ENCODE measurements at places on chromosomes 1 and 21.

DNA sequence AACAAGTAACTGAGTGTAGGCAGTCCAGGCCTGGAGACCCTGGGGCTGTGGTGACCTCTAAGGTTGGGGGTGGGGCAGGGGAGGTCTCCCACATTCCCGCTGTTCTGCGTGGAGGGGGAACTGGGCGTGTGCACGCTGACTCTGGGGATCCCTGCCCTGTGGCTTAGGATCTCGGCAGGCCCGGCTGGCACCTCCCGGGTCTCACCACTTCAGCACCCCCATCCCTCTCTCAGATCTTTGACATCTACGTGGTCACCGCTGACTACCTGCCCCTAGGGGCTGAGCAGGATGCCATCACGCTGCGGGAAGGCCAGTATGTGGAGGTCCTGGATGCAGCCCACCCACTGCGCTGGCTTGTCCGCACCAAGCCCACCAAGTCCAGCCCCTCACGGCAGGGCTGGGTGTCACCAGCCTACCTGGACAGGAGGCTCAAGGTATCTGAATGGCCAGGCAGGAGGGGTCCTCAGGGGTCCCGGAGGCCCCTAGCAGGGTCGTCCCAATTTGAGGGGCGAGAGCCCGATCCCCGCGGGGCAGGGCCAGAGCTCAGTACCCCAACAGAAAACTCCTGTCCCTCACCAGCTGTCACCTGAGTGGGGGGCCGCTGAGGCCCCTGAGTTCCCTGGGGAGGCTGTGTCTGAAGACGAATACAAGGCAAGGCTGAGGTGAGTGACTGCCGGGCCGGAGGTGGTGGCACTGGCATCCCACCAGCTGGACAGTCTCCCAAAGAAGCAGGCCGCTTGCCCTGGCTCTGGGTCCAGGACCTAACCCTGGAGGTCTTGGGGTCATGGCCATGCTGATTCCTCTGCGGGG is 68.7 kb downstream of the TRIM11 start:
- DNase-seq = no peak

GRCh38 chr1:941588-942383 is 17.3 kb downstream of the NOC2L start:
- DNase-seq = no peak

- no peak for DNase-seq
Observed at GRCh38 chr1:182111496-182111895, 50.0 kb upstream of the ZNF648 start.

DNA sequence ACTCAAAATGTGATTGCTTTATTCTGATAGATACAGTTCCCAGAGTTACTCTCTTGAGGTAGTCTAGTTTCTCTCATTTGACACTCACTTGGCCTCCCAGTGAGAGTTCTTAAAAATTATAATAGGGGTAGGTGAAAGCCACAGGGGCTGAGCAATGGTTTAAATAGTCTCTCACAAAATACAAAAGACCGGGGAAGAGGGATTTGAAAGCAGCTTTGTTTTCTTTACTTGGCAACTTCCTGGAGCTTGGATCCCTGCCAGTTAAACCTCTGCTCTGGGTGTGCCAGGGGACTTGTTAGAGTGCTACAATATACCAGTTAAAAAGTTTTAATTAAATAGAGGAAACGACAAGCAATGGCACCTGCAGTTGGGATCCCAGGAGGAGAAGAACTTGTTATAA is 31.7 kb downstream of the OR13G1 start:
- no peak for DNase-seq

DNA sequence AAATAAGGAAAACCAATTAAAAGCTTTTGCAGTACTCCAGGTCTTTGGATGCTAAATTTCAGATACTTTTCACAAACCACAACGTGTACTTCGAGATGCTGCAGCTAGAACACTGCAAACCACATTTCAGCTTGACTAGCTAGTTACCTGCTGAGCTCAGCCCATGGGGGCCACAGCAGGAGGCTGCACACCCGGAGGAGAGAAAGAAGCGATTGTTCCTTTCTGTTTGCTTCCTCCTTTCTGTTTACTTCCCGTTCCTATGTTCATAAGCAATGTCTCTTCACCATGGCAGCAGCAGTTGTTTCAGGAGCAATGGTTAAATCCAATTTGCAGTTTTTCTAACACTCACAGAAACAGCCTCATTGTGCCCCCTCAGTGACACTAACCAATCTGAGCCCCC is 225.6 kb upstream of the FGGY start:
- DNase-seq = no peak

- DNase-seq = no peak
Observed at GRCh38 chr1:230188826-230189225, 121.8 kb downstream of the GALNT2 start.

GRCh38 chr1:109789551-109790180 is 25.9 kb upstream of the EPS8L3 start:
- DNase-seq = no peak

- DNase-seq = no peak
Observed at GRCh38 chr1:86616871-86617270, 70.0 kb downstream of the CLCA4 start.

DNA sequence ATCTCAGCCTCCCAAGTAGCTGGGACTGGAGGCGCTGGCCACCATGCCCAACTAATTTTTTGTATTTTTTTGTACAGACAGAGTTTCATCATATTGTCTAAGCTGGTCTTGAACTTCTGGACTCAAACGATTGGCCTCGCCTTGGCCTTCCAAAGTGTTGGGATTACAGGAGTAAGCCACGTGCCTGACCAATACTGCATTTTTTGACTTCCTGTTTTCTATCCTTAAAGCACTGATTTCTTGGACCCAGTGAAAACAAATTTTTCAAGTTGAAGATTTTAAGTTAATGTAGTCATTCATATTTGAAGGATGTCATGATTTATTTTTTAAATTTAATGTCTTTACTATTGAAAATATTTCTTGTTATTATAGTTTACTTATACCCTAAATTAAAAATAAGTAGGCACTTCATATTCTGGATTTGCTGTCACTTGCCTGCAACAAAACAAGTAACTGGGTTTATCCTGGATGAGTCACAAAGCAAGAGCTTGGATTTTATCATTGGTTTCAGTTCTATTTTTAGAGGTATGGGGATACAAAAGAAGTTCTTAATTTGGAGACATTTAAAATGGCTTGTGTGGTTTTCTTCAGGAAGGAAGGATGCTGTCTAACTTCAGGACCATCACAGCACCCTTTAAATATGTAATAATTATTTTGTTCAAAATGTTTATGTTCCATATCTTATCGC is 2.2 kb upstream of the VPS45 start:
- no peak for DNase-seq

DNA sequence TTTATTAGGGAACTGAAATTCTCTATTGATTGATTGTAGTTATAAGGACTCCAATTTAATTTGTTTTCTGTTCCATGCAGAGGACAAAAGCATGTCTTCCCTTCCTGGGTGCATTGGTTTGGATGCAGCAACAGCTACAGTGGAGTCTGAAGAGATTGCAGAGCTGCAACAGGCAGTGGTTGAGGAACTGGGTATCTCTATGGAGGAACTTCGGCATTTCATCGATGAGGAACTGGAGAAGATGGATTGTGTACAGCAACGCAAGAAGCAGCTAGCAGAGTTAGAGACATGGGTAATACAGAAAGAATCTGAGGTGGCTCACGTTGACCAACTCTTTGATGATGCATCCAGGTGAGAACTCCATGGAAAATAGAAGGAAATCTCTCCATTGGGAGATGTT is 1.5 kb downstream of the SETDB1 start:
- no peak for DNase-seq

DNA sequence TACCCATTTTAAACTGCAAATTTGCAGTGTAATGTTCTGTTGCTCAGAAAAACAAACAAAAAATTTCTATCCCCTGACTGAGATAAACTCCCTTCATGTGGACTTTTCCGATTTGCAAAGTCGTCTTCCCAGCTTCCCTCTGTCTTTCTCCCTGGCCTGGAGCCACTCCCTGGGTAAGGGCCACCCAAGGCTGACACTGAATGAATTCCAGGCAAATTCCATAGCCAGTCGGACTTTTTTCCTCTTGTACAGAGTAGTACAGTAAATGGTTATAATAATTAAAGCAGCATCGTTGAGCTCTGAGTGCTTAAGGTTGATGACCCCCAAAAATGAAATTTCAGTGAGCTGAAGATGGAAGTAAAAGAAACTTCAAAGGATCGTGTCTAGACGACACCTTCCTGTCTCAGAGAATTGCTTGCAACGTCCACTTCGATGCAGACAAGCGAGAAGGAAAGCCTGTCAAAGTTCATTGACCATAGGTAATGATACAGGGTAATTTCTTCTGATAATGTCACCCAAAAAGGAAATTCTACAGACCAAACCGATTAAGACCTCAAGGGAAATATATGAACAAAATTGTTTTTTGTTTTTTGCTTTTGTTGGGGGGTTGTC is 33.6 kb upstream of the LHX8 start:
- DNase-seq = no peak

DNA sequence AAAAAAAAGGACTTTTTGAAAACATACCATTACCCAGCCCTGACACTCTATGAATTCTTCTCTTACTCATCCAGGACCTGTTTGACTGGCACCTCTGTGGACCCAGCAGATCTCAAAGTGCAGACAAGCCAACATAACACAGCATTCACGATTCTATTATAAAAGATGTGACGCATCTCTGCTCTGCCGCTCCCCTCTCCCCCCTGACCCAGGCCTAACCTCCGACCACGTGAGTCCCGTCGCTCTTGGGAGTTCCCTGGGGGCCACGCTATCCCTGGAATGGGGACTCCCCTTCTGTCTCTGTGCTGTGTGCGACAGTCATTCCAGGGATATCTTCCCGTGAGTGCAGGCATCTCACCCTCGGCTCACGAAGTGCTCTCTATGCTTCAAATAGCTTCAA is 21.1 kb downstream of the LRRC38 start:
- no peak for DNase-seq

DNA sequence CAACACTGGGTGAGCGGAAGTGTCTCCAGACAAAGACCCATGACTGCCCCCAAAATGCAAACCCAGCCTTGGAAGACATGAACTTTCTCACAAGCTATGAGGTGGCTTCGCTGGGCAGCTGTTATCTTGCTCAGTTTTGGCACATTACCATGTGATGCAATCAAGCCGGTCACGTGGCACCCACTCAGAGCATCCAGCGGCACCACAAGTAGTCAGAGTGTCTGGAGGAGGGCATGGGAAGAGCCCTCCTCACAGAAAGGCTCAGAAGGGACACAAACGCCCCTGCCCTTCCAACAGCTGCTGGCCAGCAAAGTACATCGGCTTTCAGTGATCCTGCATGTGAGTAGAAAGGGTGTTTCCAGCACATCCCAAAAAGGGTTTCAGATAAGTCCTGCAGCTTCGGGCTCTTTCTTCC is 145.5 kb upstream of the IRF2BP2 start:
- no peak for DNase-seq

DNA sequence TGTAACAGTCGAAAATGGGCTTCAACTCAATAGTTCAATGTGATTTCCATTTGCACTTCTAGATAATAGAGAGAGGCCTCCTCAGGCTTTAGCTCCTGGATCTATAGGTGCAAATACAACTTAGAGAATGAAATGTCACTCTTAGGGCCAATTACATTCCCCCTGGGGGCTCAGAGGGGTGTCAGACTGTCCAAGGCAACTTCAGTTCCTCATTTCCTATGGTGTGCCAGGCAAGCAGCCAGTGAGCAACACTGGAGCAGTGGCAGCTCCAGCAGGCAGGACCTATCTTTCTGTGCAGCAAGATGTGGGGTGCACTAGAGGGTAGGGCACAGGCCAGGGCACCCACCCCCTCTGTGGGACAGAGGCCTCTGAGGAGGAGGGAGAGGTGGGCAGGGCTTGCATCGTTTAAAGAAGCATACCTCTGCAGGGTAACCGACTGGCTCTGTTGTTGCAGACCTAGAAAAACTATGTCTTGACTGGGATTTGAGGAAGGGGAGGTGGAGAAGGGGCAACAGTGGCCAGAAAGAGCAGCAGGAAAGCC is 97.3 kb downstream of the SUSD4 start:
- DNase-seq = no peak

Measured in stimulated activated CD4-positive, alpha-beta T cell treated with anti-CD3 and anti-CD28 coated beads, Interleukin-2, amount 100 ng/mL, for 24 hours (primary cell).